Glomerular endothelial cell (primary cell): ENCODE measurements at places on chromosomes 12 and 14.

DNA sequence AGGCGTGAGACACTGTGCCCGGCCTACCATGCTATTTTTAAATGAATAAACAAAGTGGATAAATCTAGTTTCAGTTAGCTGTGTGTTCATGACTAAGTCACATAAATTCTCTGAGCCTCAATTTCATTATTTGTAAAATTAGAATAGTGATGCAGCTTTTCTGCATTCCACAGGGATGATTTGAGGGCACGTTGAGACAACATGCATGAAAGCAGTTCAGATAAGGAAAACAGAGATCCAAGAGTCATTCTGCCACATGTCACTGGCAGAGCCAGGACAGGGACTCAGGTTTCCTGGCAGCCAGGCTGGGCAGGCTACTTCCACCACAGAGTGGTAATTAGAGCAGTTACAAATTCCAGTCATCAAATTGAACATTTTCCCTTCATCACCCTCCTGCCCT, 2.9 kb upstream of the PPP4R4 start:
- DNase-seq = no peak

GRCh38 chr12:23686095-23686494, 263.4 kb downstream of the SOX5 start:
- no peak for DNase-seq

GRCh38 chr12:81079280-81080076, 1.6 kb downstream of the ACSS3 start:
- no peak for DNase-seq

- DNase-seq = no peak
Observed at GRCh38 chr14:35072226-35072625, 26.2 kb downstream of the FAM177A1 start.

DNA sequence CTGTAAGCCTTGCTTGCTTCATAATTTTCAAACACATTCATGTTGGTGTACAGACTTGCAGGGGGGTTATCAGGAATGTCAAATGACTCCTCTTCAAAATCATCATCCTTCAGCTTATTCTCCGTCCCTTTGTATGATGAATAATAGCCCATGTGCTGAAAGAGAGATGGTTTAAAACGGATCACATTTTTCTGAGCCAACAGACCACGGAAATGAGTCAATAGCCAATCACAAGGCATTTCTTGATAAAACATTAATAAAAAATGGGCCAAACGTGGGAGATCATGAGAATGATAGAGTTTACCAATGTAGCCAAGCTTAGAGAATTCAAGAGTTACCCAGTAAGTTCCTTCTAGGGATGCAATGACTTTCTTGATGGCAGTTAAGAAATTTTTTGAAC, 105.5 kb downstream of the NTS start:
- no peak for DNase-seq

DNA sequence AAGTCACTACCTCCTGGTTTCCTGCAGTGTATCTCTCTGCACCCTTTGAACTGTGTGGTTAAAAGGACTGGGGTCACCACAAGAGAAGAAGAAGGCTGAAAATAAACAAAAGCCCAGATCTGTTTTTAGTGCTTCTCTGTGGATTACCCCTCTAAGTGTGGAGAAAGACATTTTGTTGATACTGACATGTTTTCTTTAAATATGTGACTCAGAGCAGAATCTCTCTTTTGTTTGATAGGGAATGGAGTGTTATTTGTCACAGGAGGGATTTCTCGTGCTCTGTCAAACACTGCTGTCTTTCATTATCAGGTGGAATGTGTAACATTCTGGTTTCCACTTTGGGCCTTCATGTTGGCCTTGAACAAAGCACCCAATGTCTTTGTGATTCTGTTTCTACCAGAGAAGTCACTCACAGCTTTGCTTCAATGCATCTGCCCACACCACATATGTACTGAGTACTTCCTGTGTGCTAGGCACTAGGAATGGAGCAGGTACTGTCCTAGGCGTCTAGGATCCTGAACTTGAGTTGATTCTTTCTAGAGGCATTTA, 82.1 kb downstream of the PLXNC1 start:
- no peak for DNase-seq
